Left lung (tissue), 14 donors: ENCODE measurements at places on chromosomes 3 and 15. TPM values are rescaled to one million over a fixed set of nuclear protein-coding genes. Genes with fewer than 3 reads are reported as not detected.

DNA sequence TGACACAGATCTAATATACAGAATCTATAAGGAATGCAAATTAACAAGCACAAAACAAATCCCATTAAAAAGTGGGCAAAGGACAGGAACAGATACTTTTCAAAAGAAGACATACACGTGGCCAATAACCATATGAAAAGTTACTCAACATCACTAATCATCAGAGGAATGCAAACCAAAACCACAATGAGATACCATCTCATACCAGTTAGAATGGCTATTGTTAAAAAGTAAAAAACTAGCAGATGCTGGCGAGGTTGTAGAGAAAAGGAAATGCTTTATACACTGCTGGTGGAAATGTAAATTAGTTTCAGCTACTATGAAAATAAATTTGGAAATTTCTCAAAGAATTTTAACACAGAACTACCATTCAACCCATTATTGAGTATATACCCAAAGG lies 50.7 kb downstream of the ADAMTS17 start:
- DNase-seq: no peak

DNA sequence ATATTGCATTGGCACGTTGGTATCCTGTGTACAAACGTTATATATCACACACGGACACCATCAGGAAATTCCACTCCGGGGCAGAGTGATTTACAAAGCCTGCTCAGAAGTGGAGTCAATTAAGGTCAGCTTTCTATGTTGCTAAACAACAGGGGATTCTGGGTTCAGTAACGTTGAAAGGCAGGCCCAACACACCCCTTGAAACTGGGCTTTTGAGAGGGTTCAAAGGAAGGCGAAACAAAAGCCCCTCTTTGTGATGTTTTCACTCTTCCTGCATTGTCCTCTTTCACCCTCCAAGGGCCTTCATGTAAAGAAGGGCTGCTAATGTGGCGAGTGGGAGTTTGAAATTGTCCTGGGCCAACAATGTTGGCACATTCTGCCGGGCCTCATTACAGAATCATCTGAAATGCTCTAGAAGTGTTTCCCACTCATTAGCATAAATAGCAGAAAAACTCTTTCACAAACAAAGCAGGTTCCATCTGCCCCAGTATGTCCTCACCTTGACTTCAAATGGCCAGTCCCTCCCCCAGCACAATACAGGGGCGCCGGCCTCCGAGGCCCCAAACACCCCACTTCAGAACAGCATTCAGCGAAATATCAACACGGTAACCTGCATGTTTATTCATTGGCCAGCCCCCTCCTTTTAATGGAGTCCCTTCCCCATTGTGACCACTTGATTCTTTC lies 76.4 kb downstream of the HES1 start:
- no peak for DNase-seq

GRCh38 chr15:59177317-59177660 lies 29.4 kb upstream of the LDHAL6B start:
- DNase-seq: no peak

The RFTN1 gene
- 69.8 TPM for polyA plus RNA-seq

- no peak for DNase-seq
These were observed 8.9 kb downstream of the UBAP1L start for GRCh38 chr15:65106011-65106590.

GRCh38 chr15:42270551-42270950 lies 2.5 kb upstream of the GANC start:
- no peak for DNase-seq

The GNAT1 gene
- polyA plus RNA-seq: not detected

DNA sequence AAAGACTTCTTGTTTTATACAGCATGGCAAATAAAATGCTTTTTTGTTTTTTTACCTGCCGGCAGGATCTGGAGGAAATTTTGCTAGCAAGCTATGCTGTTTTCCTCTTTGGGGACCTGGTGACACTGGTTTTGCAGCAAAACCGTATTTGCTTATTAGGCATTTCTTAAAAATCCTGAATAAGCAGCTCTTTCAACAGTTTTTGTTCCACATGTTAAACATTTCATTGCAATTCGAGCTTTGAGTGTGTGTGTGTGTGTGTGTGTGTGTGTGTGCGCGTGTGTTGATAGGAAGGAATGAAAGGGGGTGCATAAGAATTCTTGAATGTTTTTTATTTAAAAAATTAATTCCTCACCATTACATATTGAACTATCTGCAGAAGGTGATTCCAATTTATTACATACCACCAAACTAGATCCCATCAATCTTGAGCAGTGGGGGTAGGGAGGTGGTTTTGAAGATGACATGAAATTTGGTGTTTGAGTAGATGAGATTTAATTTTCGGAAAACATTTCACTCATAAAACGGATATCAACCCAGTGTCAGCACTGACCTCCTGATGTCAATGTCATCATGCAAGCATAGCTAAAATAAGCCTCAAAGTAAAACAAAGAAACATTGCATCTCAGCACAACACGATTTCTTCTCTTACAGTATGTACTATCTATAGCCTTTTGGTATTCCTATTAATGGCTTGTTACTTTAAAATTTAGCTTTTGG lies 17.3 kb downstream of the ZBTB38 start:
- DNase-seq: peak; percentile 79

The EPHA6 gene
- polyA plus RNA-seq: 0.75 TPM

The CTXN2 gene
- not detected for polyA plus RNA-seq

The MUSTN1 gene
- 0.66 TPM for polyA plus RNA-seq

GRCh38 chr15:88920186-88920891 lies 7.2 kb upstream of the MFGE8 start:
- no peak for DNase-seq

The CCNB2 gene
- 36.3 TPM for polyA plus RNA-seq

DNA sequence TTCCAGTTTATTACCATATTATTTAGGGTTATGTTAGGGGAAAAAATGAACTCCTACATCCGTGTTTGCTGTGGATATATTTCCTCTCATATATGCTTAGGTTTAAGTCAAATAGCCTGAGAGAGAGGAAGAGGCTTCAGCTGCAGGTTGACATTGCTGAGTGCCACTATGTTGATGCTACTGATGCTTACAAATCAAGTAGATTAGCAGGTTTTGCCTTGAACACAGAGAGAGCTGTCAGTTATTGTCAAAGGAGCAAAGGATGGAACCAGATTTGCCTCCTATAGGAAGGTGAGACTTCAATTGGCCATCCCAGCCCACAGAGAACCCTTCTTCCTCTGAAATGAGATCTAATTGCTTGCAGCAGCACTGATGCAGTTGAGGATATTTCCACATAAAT lies 339.2 kb downstream of the CADM2 start:
- DNase-seq: no peak

DNA sequence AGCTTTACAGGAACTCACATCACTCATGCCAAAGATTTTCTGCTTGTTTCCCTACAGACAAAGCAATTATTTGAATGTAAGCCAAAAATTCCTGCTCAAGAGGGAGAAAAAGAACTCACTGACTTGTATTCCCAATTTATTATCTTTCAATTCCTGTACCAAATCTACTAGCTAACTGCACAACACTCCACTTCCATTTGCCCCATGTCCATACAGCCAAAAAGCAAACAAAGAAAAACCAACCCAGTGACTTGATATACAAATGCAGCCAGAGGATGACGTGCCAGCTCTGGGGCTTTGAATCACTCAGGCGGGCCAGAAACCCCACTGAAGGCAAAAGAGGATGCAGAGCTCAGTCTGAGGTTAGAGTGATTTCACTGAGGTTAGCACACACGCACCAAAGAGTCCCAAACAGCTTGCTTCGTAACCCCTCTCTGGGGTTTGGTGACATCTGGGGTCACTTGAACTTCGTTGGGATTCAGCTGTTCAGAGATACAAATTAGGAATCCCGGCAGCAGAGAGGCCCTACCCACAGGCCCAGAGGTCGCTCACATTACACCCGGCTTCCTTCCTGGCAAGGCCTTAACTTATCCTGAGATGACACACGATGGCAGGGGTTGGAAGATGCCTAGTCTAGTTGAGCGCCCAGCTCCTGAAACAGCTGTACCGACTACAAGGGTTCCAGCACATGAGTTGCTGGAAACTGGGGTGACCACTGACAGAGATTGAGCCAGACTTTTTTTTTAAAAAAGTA lies 1.6 kb downstream of the RFTN1 start:
- DNase-seq: peak; percentile 62
